ENCODE measurements at places on chromosomes 7 and 10. TPM values are rescaled to one million over a fixed set of nuclear protein-coding genes. Genes with fewer than 3 reads are reported as not detected.
A peak's percentile ranks its signal among the peaks of the same experiment; 100 is the strongest.

Gene CALCR
- not detected for total RNA-seq

GRCh38 chr7:102978284-102978683 is 65.5 kb downstream of the LRRC17 start:
- no peak for DNase-seq
- no peaks in the 10 kb centered on the region for H3K36me3 ChIP-seq
- H3K27ac ChIP-seq = no peak overlapping the region
- H3K4me3 ChIP-seq = no peak overlapping the region
- H3K4me1 ChIP-seq = no peaks in the 10 kb centered on the region
- H3K27me3 ChIP-seq = no peaks in the 10 kb centered on the region

Gene HOXA4
- 0.98 TPM for total RNA-seq

- no peak for DNase-seq
- H3K27me3 ChIP-seq = no peaks in the 10 kb centered on the region
- peaks cover 36% of the 10 kb centered on the region for H3K4me1 ChIP-seq
- H3K27ac ChIP-seq = no peak overlapping the region
- H3K36me3 ChIP-seq = no peaks in the 10 kb centered on the region
These were observed 7.8 kb downstream of the RPS24 start for GRCh38 chr10:78041170-78042057.

Gene TCERG1L
- not detected for total RNA-seq

Gene ZNF503
- total RNA-seq = 24.6 TPM

Gene RGS10
- 63.6 TPM for total RNA-seq

DNA sequence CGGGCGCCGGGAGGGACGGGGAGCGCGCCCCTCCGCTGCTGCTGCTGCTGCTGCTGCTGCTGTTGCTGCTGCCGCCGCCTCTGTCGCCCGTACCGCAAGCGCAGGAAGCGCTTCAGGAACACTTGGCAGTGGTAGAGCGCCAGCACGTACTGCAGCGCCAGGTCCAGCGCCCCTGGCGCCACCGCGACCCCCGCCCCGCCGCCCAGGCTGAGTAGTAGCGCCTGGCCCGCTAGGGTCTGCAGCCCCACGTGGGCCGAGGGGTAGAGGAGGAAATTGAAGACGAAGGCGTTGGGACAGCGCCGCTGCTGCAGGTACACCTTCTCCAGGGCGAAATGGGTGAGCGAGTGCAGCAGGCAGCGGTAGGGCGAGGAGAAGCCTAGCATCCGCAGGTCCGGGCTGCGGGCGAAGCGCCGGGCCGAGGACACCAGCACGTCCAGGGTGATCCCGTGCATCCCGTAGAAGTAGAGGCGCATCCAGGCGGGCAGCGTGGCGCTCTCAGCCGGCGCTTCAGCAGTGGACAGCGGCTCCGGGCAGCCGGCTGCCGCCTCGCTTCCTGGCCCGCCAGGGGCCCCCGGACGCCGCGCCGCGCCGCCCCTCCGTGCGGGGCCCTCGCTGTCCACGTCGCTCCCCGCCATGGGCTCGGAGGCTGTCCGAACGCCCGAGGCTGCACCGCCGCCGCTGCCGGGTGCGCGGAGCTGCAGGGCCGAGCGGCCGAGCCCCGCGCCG is at the start of gene TMEM229A:
TMEM229A (minus strand) TSS at position 699 of the 726 bp plus-strand sequence; CDS start at position 635, 64 bp downstream.
- peak within 1 kb of the TSS; percentile 41 for H3K4me3 ChIP-seq
- peaks cover 17% of the 10 kb centered on the region for H3K4me1 ChIP-seq
- no peak within 1 kb of the TSS for H3K27ac ChIP-seq
- no peaks in the 10 kb centered on the region for H3K27me3 ChIP-seq
- H3K36me3 ChIP-seq = no peaks in the 10 kb centered on the region

DNA sequence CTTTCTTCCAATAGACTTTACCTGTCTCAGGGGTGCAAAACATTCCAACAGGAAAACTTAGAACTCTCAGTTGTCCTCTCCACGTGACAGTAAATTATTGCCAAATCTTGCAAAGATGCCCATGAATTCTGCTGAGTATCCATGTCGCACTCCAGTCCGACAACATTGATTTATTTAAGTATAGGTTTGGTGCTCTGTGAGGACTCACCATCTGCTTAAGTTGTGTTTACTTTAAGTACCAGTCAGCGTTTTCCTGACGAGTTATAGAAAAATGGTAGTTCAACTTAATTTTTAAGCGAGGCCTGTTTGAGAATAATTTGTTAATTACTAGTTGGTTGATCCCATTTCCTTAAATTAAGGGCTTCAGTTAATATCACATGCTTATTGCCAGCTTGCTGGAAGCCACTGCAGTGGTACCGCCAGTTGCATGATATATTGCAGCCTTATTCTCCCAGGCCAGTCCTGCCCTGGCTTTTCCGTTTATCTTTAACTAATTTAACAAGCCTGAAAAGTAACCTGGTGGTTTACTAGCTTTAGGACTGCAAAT is 27.8 kb downstream of the CREB5 start:
- H3K27ac ChIP-seq = no peak overlapping the region
- no peaks in the 10 kb centered on the region for H3K4me1 ChIP-seq
- H3K36me3 ChIP-seq = no peaks in the 10 kb centered on the region
- no peak for DNase-seq
- no peaks in the 10 kb centered on the region for H3K27me3 ChIP-seq

- H3K4me3 ChIP-seq = no peak overlapping the region
- H3K27ac ChIP-seq = no peak overlapping the region
- no peaks in the 10 kb centered on the region for H3K36me3 ChIP-seq
- H3K4me1 ChIP-seq = no peaks in the 10 kb centered on the region
- no peaks in the 10 kb centered on the region for H3K27me3 ChIP-seq
These were observed 743 bp downstream of the OR2A5 start for GRCh38 chr7:144049491-144049890.

Gene NPC1L1
- 0.49 TPM for total RNA-seq

Gene EN2
- 0.98 TPM for total RNA-seq

- H3K4me1 ChIP-seq = no peaks in the 10 kb centered on the region
- H3K27ac ChIP-seq = no peak overlapping the region
- DNase-seq = no peak
- no peaks in the 10 kb centered on the region for H3K27me3 ChIP-seq
- no peak overlapping the region for H3K4me3 ChIP-seq
- no peaks in the 10 kb centered on the region for H3K36me3 ChIP-seq
These were observed 101.5 kb downstream of the CHCHD3 start for GRCh38 chr7:132980402-132980801.

Gene WDFY4
- 6.4 TPM for total RNA-seq

- no peaks in the 10 kb centered on the region for H3K36me3 ChIP-seq
- H3K27me3 ChIP-seq = no peaks in the 10 kb centered on the region
- DNase-seq = no peak
- H3K4me3 ChIP-seq = no peak overlapping the region
- H3K27ac ChIP-seq = peak overlapping the region; percentile 86
These were observed 6.3 kb downstream of the HTRA1 start for GRCh38 chr10:122467701-122468100.

DNA sequence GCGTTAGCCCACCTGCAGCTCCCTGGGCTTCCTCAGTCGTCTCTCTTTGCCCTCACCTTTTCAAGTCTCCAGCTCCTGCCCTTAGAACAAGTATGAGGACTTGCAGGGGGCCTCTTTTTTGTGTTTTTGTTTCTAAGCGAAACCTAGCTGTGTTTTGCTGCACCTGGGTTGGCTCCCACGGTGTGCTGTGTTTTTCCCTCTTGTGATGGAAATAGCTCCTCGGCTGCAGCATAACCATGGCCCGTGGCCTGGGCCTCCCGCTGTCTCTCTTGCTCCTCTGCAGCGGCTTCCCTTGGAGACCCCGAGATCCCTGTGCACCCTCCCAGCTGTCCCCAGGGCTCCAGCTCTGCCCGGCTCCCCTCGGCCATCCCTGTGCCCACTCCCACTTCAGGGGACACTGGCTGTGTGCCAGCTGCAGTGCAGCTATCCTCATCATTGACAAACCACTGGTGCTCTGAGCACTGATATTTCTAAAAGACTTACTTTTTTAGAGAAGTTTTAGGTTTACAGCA is 75.6 kb upstream of the TCERG1L start:
- no peak for DNase-seq
- no peaks in the 10 kb centered on the region for H3K36me3 ChIP-seq

- H3K4me1 ChIP-seq = no peaks in the 10 kb centered on the region
- H3K4me3 ChIP-seq = no peak overlapping the region
- no peaks in the 10 kb centered on the region for H3K27me3 ChIP-seq
These were observed 103.7 kb downstream of the MACC1 start for GRCh38 chr7:20113427-20114027.

Gene DGKI
- 1.2 TPM for total RNA-seq

DNA sequence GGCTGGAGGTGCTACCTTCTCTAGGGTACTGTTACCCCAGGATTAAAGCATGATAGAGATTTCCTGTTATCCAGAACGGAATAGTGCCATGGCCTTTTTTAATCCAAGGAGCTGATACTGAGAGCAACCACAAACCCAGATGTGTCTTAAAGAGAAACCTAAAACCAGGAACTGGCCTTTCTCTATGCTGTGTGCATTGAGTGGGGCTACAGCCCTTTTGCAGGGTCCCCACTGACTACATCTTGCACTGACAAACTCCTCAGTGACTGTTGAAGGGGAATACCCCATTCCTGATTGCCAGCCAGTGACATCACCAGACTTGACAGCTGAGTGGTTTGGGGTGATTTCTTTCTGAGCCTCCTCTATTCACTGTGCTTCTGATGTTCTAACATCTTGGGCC is 81.9 kb upstream of the CAPZA2 start:
- no peak for DNase-seq
- H3K27me3 ChIP-seq = no peaks in the 10 kb centered on the region
- H3K4me3 ChIP-seq = no peak overlapping the region
- H3K4me1 ChIP-seq = peaks cover 29% of the 10 kb centered on the region
- no peak overlapping the region for H3K27ac ChIP-seq

Gene NCF1
- total RNA-seq = not detected

Gene SPACDR
- not detected for total RNA-seq

DNA sequence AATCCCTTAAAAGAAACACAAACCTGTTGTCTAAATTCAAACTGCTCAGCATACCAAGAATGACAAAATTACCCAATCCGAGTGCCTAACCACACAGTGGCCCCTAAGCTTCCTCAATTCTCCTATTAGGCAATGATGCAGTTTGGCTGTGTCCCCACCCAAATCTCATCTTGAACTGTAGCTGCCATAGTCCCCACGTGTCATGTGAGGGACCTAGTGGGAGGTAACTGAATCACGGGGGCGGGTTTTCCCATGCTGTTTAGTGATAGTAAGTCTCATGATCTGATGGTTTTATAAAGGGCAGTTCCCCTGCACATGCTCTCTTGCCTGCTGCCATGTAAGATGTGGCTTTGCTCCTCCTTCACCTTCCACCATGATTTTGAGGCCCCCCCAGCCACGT is 21.9 kb downstream of the PSAP start:
- no peak overlapping the region for H3K4me3 ChIP-seq
- no peak overlapping the region for H3K27ac ChIP-seq
- peaks cover 22% of the 10 kb centered on the region for H3K4me1 ChIP-seq

GRCh38 chr10:89741126-89741762 is 39.9 kb downstream of the KIF20B start:
- H3K4me1 ChIP-seq = no peaks in the 10 kb centered on the region
- H3K27ac ChIP-seq = no peak overlapping the region
- H3K4me3 ChIP-seq = no peak overlapping the region
- H3K27me3 ChIP-seq = no peaks in the 10 kb centered on the region
- no peak for DNase-seq

DNA sequence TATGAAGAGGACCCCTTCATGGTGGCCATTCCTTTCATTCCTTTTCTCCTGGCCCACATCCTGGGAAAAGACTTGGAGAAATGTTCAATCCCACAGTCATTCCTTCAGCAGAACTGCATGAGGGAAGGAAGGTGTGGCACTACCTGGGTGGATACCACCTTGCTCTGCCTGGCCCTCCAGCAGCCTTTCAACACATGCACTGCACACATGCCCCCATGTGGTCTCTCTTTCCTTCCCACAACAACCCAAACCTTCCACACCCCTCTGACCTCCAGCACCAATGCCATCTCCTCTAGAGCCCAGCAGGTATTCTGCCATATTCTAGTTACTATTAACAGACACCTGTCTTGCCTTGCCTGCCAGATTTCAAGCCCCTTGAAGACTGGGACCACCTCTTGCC is 40.5 kb upstream of the AFAP1L2 start:
- H3K27me3 ChIP-seq = no peaks in the 10 kb centered on the region
- no peaks in the 10 kb centered on the region for H3K4me1 ChIP-seq
- peaks cover 44% of the 10 kb centered on the region for H3K36me3 ChIP-seq
- H3K27ac ChIP-seq = no peak overlapping the region
- no peak for DNase-seq

DNA sequence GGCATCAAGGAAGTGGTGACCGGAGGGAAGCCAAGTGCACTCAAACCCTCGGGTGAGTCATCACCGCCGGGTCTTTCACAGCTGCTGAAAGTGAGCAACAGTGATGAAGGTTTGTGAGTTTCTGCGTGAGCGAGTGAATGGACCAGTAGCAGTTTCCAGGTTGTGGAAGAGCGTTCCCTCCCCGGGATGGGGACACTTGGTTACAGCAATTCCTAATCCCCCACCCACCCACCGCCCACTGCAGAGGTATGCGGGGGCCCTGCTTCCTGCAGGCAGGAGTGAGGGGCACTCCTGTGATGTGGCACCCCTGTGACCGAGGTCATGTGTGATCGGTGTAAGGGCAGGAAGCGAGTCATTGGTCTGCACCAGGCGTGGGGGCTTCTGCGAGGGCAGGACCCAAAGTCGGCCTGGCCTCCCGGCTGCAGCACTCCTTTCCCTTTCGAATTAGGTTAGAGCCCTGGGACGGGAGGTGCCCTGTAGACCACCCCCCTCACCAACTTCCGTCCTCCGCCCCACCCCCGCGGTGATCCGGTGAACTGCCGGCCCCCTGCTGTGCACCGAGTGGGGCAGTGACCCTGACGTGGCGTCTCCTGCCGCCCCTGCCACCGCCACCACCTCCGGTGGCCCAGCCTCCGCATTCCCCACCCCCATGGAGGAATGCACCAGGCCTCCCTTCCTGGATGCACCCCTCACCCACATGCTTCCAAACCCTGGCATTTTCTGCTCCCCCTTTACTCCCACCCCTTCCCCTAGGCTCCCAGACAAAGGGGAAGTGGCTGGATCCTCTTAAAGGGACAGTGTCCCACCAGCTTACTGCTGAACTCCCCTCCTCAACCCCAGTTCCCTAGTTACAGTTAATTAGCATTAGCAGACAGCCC is 10.9 kb downstream of the LIMK1 start:
- no peak for DNase-seq
- no peaks in the 10 kb centered on the region for H3K27me3 ChIP-seq
- peak overlapping the region; percentile 45 for H3K4me3 ChIP-seq
- H3K4me1 ChIP-seq = peaks cover 59% of the 10 kb centered on the region
- peak overlapping the region; percentile 88 for H3K27ac ChIP-seq

DNA sequence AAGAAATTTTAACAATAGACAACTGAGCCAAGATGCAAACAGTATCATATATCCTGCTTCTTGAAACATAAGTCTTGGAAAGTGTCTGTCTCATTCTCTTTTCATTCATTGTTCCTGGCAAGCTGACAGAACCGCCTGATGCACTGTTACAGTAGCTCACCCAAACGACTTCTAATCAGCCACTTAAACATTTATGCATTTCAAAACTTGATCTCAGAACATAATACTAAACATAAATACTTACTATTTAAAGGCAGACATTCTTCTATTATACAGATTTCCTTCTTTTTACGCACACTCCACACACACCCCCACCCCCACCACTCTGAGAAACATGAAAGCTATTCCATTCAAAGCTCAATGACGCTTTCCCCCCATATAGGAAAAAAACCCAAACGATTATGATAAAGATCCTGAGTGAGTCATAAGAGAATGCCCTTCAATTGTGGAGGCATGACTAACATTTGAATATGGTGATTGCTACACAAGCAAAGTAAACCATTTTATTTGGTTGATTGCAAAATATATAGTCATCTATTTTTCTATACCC is 30.5 kb downstream of the SHTN1 start:
- no peak overlapping the region for H3K4me3 ChIP-seq
- H3K27me3 ChIP-seq = no peaks in the 10 kb centered on the region
- no peaks in the 10 kb centered on the region for H3K4me1 ChIP-seq
- no peak for DNase-seq

- peak overlapping the region; percentile 45 for H3K4me3 ChIP-seq
- H3K27me3 ChIP-seq = peaks cover 20% of the 10 kb centered on the region
- H3K27ac ChIP-seq = no peak overlapping the region
- no peaks in the 10 kb centered on the region for H3K36me3 ChIP-seq
- peaks cover 18% of the 10 kb centered on the region for H3K4me1 ChIP-seq
These were observed 10.0 kb upstream of the TLX1 start for GRCh38 chr10:101120884-101121653.

Gene FHIP2A
- total RNA-seq = 36.1 TPM

Measured in vagina (tissue), 2 donors.